ENCODE measurements at places on chromosomes 12 and 14. TPM values are rescaled to one million over a fixed set of nuclear protein-coding genes. Genes with fewer than 3 reads are reported as not detected.

DNA sequence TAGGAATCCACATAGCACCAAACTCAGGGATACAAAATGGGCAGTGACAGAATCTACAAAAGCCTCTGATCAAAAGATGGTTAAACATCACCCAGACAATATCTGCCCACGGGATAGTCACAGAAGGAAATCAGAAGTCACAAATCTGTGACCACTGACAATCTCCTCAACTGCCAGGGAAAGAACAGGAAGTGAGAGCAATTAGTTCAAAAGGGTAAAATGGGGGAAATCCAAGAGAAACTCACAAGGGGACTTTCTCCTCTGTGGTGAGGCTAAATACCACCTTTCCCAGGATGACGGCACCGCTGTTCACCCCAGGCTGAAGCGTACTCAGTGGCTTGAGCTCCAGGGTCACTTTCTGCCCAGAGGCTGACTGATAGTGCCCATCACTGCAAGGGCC, 10.7 kb downstream of the TTC5 start:
- peaks cover 6% of the 10 kb centered on the region for H3K4me1 ChIP-seq
- H3K36me3 ChIP-seq, result peaks cover 23% of the 10 kb centered on the region
- no peaks in the 10 kb centered on the region for H3K27me3 ChIP-seq
- peak; percentile 26 for DNase-seq
- no peak overlapping the region for H3K27ac ChIP-seq
- no peak overlapping the region for H3K4me3 ChIP-seq

- peak; percentile 33 for DNase-seq
- no peaks in the 10 kb centered on the region for H3K27me3 ChIP-seq
- H3K36me3 ChIP-seq, result peaks cover 33% of the 10 kb centered on the region
- peak within 1 kb of the TSS; percentile 96 for H3K27ac ChIP-seq
- H3K4me3 ChIP-seq, result peak within 1 kb of the TSS; percentile 93
- peaks cover 42% of the 10 kb centered on the region for H3K4me1 ChIP-seq
Measured at GRCh38 chr14:24232645-24233537, at the start of gene GMPR2. TSS of gene GMPR2 (plus strand) at chr14:24232929. CDS start at chr14:24233254, 325 bp downstream.

- no peaks in the 10 kb centered on the region for H3K36me3 ChIP-seq
- H3K4me3 ChIP-seq, result no peak overlapping the region
- H3K4me1 ChIP-seq, result no peaks in the 10 kb centered on the region
- H3K27ac ChIP-seq, result no peak overlapping the region
- peaks cover 16% of the 10 kb centered on the region for H3K27me3 ChIP-seq
Measured at GRCh38 chr14:25056688-25057078, 6.7 kb upstream of the STXBP6 start.

DNA sequence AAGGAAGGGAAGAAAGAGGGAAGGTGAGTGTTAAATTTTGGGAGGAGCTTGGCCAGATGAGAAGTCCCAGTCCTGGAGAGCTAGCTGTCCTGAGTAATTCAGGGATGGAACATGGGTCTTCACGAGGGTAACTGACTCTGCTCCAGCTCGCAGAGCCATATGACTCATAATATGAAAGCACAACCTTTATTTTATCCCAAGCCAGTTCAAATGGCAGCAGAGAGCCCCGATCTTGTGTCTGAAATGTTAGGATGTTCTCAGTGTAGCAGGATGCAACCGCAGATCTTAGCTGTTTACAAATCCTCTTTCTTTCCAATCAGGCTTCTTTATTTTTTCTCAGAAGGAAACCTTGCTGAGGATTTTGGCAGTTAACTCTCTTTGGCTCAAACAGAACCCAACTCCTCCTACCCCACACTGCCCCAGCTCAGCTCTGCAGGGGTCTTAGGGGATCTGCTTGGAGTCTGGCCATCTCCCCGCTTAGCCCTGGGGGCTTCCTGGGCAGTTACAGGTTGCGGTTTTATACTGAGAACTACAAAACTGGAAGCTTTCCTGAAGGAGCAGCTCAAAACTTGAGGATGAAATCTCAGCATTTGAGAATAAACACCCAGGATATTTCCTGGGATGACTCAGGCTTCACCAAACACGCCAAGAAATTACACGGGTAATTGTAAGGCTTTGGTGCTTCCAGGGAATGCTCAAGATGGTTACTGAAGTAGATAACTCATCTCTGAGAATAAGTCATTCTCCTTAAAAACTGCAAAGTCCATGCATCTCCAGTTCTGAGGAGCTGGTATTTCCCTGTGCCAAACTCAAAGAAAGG, 92.5 kb downstream of the VCPKMT start:
- DNase-seq, result no peak
- no peak overlapping the region for H3K4me3 ChIP-seq
- no peaks in the 10 kb centered on the region for H3K27me3 ChIP-seq
- peaks cover 47% of the 10 kb centered on the region for H3K36me3 ChIP-seq
- H3K27ac ChIP-seq, result no peak overlapping the region
- H3K4me1 ChIP-seq, result peaks cover 33% of the 10 kb centered on the region

DNA sequence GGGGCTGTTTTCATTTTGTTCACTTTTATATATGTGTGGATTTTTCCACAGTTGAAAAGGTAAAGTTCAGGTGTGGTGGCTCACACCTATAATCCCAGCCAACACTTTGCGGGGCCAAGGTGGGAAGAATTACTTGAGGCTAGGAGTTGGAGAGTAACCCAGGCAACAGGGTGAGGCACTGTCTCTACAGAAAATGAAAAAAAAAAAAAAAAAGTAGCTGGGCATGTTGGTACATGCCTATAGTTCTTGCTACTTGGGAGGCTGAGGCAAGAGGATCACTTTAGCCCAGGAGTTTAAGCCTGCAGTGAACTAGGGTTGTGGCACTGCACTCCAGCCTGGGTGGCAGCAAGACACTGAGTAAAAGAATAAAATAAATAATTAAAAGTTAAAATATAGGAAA, 326.5 kb downstream of the NAV3 start:
- DNase-seq, result no peak
- H3K27me3 ChIP-seq, result no peaks in the 10 kb centered on the region
- no peaks in the 10 kb centered on the region for H3K36me3 ChIP-seq
- H3K27ac ChIP-seq, result no peak overlapping the region

DNA sequence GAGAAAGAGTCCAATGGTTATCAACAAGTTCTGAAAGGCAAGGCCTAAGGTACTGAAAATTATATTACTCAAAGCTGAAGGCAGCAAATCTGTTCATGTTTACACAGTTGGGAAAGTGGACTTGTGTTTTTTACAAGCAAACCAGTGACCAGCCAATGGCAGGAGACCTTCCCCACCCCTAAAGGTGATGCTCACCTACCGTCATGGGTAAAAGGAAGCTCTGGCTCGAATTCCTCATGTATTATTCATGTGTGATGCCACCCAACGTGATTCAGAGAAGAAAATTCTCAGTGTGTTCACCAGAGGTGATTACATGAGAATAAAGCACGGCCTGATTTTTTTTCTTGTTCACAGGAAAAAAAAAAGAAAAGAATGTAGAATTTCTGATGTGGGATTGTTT, 1161.2 kb upstream of the SEL1L start:
- H3K4me3 ChIP-seq, result no peak overlapping the region
- H3K36me3 ChIP-seq, result no peaks in the 10 kb centered on the region
- no peak overlapping the region for H3K27ac ChIP-seq

DNA sequence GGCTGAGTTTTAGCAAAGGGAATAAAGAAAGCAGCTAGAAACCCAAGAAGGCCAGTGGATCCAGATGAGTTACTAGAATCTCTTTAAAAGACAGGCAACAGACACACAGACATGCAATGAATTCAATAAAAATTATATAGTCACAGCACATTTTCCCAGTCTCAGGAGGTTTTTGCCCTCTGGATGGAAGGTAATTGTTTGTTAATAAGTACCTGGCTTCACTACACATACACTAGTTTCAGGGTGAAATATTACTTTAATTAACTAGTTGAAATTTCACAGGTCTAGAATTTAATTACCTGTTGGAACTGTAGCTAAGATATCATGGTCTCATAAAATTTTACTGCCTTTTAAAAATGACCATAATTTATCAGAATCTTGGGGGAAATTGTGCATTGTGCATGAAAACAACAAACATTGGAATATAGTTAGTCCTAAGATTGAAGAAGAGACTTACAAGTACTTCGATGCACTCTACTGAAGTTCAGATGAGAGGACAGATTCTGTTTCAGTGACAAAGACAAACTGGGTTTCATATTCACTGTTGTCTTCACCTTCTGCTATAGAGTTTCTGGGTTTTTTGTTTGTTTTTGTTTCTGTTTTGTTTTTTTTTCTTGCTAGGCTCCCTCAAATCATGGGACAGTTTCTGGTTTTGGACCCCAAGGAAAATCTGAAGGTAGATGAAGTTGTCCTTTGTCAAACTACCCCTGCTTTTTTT, 277.0 kb upstream of the GARIN6 start:
- H3K4me1 ChIP-seq, result no peaks in the 10 kb centered on the region
- no peaks in the 10 kb centered on the region for H3K36me3 ChIP-seq
- H3K4me3 ChIP-seq, result no peak overlapping the region
- DNase-seq, result no peak
- no peak overlapping the region for H3K27ac ChIP-seq

DNA sequence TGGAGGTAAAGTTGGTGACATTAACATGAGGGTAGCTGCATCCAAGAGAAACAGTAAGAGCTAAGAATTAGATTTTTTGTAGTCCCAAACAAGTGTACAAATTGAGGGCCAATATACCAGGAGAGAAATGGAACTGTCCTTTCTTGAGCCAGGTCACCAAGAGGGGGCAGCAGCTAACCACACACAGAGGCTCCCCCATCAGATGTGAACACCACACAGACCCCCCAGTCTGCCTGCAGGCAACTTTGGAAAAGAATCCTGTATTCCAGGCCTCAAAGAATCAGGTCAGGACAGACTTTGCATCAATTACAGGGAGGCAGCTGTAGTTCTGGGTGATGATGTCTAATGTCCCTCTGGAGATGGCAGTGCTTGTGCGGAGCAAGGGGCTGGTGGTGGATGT, 77.9 kb downstream of the SPTB start:
- H3K27me3 ChIP-seq, result no peaks in the 10 kb centered on the region
- H3K27ac ChIP-seq, result no peak overlapping the region
- no peak overlapping the region for H3K4me3 ChIP-seq
- no peaks in the 10 kb centered on the region for H3K4me1 ChIP-seq
- H3K36me3 ChIP-seq, result no peaks in the 10 kb centered on the region
- peak; percentile 48 for DNase-seq

GRCh38 chr12:130222519-130223218, 60.4 kb downstream of the FZD10 start:
- H3K36me3 ChIP-seq, result no peaks in the 10 kb centered on the region
- no peak for DNase-seq
- H3K4me1 ChIP-seq, result no peaks in the 10 kb centered on the region
- H3K27ac ChIP-seq, result no peak overlapping the region

DNA sequence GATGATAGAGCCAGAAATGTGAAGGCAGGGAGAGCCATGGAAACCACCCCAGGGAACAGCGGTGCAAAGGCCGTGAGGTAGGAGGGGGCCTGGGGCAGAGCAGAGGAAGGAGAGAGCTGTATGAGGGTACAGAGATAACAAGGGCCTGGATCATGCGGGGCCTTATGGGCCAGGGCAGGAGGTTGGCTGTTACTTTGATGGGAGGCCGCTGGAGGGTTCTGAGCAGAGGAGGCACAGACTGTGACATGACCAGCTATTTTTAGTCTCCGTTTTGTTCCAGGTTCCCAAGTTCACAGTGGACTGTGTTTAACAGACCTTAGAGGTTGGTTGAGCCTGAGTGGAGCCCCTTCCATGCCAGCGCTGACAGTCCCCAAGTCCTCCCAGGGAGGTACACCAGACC, 118.6 kb downstream of the GCH1 start:
- no peaks in the 10 kb centered on the region for H3K36me3 ChIP-seq
- DNase-seq, result no peak
- H3K4me3 ChIP-seq, result no peak overlapping the region
- peaks cover 4% of the 10 kb centered on the region for H3K4me1 ChIP-seq

DNA sequence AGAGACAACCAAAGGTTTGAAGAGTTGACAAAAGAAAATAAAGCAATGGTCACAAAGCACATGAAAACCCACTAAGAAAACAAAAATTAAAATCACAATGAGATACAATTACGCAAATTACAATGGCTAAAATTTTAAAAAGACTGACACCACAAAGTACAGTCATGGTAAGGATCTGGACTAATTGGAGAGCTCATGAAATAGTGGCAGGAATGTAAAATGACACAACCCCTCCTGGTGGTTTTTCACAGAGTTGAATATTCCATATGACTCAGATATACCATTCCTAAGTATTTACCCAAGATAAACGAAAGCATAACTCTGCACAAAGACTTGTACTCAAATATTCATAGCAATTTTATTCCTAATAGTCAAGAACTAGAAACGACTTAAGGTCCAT, 65.9 kb downstream of the NOVA1 start:
- no peak for DNase-seq
- H3K27me3 ChIP-seq, result no peaks in the 10 kb centered on the region
- H3K4me3 ChIP-seq, result no peak overlapping the region
- H3K36me3 ChIP-seq, result no peaks in the 10 kb centered on the region
- no peaks in the 10 kb centered on the region for H3K4me1 ChIP-seq

- H3K4me3 ChIP-seq, result peak overlapping the region; percentile 54
- H3K27me3 ChIP-seq, result no peaks in the 10 kb centered on the region
- peaks cover 11% of the 10 kb centered on the region for H3K36me3 ChIP-seq
- peaks cover 54% of the 10 kb centered on the region for H3K4me1 ChIP-seq
Measured at GRCh38 chr12:104570174-104570907, 113.6 kb downstream of the CHST11 start.

- H3K27ac ChIP-seq, result no peak overlapping the region
- H3K4me1 ChIP-seq, result no peaks in the 10 kb centered on the region
- H3K27me3 ChIP-seq, result no peaks in the 10 kb centered on the region
- no peak for DNase-seq
- no peak overlapping the region for H3K4me3 ChIP-seq
Measured at GRCh38 chr12:24127919-24128721, 178.7 kb upstream of the SOX5 start.

DNA sequence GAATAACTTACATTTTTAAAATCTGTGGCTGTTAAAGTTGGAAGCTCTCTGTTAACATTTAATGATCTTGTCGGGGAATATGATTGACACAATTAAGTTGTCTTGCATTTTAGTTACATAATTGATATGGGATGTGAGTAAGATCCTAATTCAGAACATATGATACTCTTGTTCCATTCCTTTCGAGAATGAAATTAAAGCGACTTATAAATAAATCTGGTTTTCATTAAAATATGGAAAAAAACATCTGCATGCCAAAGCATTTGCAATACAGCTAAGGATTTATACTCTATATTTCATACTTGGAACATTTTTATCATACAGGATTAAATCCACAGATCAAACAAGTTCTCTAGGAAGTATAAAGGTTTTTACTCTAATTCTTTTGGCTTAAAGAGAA, 52.0 kb downstream of the SLC38A6 start:
- H3K27ac ChIP-seq, result no peak overlapping the region
- no peaks in the 10 kb centered on the region for H3K27me3 ChIP-seq
- peaks cover 6% of the 10 kb centered on the region for H3K4me1 ChIP-seq
- H3K36me3 ChIP-seq, result no peaks in the 10 kb centered on the region

GRCh38 chr12:122503147-122503751, 2.5 kb upstream of the ZCCHC8 start:
- peak overlapping the region; percentile 52 for H3K27ac ChIP-seq
- H3K4me1 ChIP-seq, result peaks cover 24% of the 10 kb centered on the region
- H3K27me3 ChIP-seq, result no peaks in the 10 kb centered on the region
- DNase-seq, result no peak
- peaks cover 58% of the 10 kb centered on the region for H3K36me3 ChIP-seq

- no peaks in the 10 kb centered on the region for H3K36me3 ChIP-seq
- no peak for DNase-seq
- H3K27me3 ChIP-seq, result peaks cover 14% of the 10 kb centered on the region
- H3K4me3 ChIP-seq, result no peak overlapping the region
Measured at GRCh38 chr14:94361682-94362081, 26.7 kb downstream of the SERPINA1 start.

TROAP gene
- 52.6 TPM for total RNA-seq

OR4E2 gene
- total RNA-seq, result not detected

KRT83 gene
- total RNA-seq, result not detected

Data from activated CD8-positive, alpha-beta T cell treated with anti-CD3 and anti-CD28 coated beads for 36 hours (primary cell).